AG10803 (cell line): ENCODE measurements at places on chromosomes 11 and 22.

DNA sequence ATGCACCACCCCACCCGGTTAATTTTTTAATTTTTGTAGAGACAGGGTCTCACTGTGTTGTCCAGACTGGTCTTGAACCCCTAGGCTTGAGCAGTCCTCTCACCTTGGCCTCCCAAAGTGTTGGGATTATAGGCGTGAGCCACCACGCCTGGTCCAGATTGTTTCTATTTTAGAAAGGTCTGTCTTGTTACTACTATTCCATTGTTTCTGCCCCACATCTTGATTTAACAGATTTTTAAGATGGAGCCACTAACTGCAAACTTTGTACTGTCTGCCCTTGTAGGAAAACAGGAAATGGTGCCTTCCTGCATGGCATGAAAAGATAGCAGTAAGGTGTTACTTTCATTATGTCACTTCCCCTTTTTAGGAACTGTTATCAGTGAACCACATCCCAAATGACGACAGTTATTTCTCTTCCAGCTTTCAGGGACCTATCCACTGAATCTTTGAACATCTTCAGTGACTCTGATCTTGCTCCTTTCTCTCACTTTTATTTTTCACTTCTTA lies 23.2 kb downstream of the TAF1D start:
- DNase-seq: no peak

GRCh38 chr11:17597770-17598169 lies 50.7 kb downstream of the OTOG start:
- DNase-seq: no peak

DNA sequence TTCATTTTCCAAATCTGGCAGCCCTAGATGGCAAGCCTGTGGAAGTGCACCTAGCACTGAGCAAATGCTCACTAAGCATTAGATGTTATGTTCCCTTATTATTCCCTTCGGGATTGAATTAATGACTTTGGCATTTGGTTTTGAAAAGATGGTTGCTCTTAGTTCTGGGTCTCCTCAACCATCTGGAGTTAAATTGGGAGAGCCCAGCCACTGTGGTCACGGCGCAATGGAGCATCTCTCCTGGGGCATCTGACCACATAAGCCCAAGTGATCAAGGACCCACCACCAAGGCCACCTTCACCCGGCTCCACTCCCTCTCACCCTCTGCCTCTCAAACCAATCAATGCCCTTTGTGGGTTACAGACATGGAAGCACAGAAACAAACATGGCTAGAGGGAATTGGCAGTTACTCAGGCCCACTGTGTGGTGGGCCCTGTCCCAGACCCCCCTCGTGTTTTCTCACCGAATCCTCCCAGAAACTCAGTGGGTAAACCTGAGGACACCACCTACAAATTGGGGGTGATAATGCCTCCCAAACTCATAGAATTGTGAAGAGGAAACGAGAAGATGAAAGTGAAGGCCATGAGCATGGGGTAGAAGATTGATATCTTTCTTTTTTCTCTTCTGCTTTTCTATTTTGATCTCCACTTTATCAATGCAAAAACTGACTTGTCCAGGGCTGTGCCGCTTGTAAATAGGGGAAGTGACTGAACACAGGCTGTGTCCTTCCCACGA lies 52.2 kb downstream of the IRAG1 start:
- no peak for DNase-seq

GRCh38 chr11:71485063-71485399 lies 32.0 kb downstream of the NADSYN1 start:
- DNase-seq: no peak

- peak; percentile 51 for DNase-seq
Measured at GRCh38 chr11:63813563-63814382, 517 bp downstream of the SPINDOC start.

DNA sequence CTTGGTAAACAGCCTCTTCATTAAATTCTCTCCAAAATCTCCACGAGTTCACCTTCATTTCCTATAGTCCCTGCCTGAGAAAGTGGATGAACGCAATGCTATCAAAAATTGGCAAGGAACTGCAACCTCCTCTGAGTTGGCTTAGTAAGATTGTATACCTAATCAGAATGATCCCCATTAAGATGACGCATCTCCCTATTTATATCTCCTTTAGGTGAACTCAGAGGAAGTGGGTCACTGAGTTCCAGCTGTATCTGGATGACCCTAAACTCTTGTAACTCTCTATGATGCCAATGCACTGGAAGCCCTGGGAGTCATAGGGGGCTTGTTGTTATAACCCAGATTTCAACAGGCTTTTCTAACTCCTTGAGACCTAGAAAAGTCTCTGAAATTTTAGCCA lies 48.2 kb downstream of the OR10A6 start:
- DNase-seq: no peak

- no peak for DNase-seq
Measured at GRCh38 chr22:30025221-30025620, 55.0 kb upstream of the HORMAD2 start.

DNA sequence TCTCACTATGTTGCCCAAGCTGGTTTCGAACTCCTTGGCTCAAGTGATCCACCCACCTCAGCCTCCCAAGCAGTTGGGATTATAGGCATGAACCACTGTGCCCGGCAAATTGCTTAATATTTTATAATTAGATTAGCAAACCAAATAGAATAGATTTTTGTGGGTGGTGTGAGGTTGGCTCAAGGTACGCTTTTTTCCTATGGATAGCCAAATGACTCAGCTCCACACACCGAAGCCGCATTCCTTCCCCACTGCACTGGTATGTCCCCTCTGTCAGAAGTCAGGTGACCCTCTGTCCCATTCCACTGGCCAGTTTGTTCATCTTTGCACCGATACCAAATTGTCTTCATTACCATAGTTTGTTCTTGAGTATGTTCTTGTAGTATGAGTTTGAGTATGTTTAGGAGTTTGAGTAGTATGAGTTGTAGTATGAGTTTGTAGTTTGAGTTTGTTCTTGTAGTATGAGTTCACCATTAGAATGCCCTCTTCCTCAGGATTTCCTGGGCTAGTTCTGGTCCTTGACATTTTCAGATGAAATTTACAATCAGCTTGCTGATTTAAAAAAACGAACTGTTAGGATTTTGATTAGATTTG lies 19.4 kb downstream of the SUSD2 start:
- DNase-seq: peak; percentile 80

GRCh38 chr22:20885557-20886323 lies 26.9 kb downstream of the SNAP29 start:
- peak; percentile 75 for DNase-seq

DNA sequence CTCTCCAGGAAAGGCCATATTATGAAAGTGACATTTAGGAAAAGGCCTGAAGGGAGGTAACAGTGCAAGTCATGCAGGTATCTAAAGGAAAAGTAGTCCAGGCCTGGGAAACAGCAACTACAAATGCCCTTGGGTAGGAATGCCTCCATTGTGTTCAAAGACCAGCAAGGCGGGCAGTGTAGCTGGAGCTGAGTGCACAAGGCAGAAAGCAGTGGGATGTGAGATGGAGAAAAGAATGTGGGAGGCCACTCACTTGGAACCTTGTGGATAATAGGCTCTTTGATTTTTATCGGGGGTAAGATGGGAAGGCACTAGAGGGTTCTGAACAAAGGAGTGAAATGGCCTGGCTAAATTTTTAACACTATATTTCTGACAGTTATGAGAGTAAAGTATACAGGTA lies 188.6 kb downstream of the PGR start:
- no peak for DNase-seq

GRCh38 chr22:40733919-40734318 lies 54.6 kb downstream of the MCHR1 start:
- no peak for DNase-seq

GRCh38 chr11:93844568-93844967 lies 5.8 kb downstream of the VSTM5 start:
- DNase-seq: no peak

DNA sequence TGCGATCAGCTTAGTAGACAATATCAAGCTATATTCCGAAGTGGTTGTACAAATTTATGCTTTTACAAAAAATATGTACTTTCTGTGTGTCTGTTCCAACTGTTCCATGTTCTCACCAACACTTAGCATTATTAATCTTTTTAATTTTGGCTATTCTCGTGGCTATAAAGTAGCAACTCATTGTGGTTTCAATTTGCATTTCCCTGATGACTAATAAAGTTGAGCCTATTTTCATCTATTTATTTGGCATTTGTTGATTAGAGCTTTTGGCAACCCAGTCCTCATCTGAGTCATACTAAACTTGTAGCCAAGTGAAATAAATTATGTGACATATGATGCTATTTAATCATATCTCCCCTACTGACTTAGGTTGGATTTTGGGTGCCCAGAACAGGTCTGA lies 115.9 kb downstream of the FBXO7 start:
- peak; percentile 78 for DNase-seq

GRCh38 chr11:119103793-119104192 lies 2.1 kb upstream of the DPAGT1 start:
- no peak for DNase-seq

DNA sequence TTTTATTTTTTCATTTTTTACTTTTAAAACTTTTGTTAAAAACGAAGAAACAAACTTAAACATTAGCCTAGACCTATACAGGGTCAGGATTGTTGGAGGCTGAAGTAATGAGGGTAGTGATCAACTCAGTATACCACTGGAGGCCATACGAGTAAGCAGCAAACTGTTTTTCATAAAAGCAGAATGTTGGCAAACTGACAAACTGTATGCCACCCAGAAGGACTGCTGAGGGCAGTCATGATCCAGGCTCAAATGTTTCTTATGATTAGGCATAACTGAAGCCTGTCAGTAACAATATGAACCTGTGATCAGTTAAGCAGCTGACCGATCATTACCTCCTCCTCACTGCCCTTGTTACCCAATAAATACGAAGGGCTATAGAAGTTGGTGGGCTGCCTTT lies 10.2 kb upstream of the SC5D start:
- DNase-seq: no peak

DNA sequence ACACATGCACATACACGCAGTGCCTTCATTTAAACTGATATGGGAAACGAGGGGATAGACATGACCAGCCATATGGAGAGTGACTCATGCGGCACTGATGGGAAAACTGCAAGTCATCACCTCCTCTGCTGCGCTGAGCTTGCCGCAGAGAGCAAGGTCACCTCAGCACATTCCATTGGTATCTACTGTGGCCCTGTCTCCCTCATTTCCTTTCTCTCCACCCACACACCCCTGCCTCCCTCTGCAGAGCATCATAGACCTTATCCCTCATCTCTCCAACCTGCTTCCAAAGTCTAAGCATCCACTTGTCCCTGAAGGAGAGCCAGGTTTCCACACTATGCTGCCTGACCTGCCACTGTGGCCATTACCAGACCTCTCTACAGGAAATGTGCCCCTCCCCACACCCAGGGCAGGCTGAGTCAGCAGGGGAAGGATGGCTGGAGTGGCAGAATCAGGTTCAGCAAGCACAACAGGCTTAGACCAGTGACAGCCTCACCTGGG lies 116.9 kb upstream of the SNX19 start:
- DNase-seq: peak; percentile 87

- DNase-seq: no peak
Measured at GRCh38 chr11:61869708-61870451, 21.5 kb downstream of the FADS3 start.

- no peak for DNase-seq
Measured at GRCh38 chr11:16669799-16670415, 68.5 kb upstream of the C11orf58 start.

DNA sequence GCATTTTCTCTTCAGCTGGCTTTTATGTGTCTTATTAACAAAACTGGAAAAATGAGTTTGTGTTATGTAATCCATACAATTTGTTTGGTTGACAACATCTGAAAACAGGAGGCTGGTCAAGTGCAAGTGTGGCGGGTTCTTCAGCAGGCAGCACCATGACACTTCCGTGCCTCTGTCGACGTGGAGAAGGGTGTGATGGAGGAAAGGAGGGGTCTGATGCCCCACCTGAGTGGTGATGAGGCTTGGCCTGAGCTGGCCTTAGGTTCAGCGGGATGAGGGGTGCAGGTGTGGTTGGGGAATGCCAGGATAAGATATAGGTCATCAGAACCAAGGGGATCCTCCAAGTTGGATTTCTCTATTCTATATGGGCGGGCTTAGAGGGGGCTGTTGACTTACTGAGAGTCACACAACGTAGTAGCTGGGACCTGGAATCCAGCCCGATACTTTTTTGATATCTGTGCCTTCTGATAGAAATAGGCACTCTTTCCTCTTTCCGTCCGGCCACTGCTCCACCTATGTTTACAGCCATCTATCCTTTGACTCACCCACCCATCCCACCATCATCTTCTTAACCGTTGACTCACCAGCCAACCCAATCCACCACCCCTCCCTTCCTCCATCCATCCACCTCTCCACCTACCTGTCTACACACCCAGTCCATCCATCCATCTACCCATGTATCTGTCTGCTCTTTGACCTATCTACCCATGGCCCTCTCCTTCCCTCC lies 29.0 kb downstream of the SHANK3 start:
- DNase-seq: no peak

GRCh38 chr11:66072081-66072480 lies 2.0 kb downstream of the PACS1 start:
- DNase-seq: no peak

DNA sequence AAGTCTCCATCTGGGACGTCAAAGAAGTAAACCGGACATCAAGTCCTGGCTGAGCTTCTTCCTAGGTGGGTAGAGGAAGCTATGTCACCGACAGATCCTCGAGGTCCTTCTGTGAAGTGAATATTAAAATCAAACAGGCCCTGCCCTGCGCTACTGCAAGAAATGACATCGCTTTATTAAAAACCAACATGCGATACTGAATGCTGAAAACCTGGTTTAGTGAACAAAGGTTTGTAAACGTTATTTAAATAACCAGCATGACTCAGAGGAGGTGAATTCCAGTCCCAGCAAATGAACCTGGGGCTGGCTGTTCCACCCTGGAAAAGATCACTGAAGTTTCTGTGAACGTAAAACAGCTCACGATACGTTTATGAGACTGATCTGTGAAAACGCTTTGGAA lies 645 bp downstream of the RTCB start:
- DNase-seq: peak; percentile 7

DNA sequence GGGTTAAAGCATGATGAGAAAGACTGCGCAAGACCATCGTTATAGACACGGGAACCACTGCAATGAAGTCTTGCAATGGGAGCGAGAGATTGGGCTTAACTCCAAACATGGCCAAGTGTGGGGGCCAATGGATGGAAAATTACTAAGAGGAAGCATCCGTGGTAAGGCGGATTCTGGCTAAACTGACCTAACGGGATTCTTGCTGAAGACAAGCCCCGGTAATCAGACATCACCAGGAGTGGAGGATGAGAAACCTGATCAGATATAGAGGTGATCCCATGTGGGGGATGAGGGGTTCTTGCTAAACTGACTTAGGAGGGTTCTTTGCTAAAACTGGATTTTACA lies 5.8 kb upstream of the SYNGR1 start:
- DNase-seq: no peak

DNA sequence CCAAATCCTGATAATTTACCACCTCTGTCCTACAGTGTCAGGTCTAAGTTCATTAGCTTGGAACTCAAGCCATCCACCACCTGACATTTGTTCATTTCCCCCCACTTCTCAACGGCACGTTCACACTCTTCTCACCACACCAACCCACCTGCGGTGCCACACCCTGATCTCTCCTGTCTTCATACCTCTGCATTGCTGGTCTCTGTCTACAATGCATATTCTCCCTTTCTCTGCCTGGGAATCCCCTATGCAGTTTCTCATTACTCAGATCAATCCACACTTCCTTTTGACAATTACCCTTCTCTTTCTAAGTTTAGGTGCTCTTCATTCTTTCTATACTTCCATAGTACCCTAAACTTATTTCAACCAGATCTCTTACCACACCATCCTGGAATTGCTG lies 20.4 kb upstream of the EMSY start:
- DNase-seq: no peak
